ENCODE measurements at places on chromosomes 6 and 20. TPM values are rescaled to one million over a fixed set of nuclear protein-coding genes. Genes with fewer than 3 reads are reported as not detected.

GRCh38 chr6:162626869-162627268 lies 100.7 kb downstream of the PRKN start:
- no peaks in the 10 kb centered on the region for H3K36me3 ChIP-seq
- DNase-seq: no peak
- no peaks in the 10 kb centered on the region for H3K4me1 ChIP-seq
- H3K27ac ChIP-seq: no peak overlapping the region
- H3K27me3 ChIP-seq: no peaks in the 10 kb centered on the region

- no peaks in the 10 kb centered on the region for H3K4me1 ChIP-seq
- H3K36me3 ChIP-seq: peaks cover 31% of the 10 kb centered on the region
- no peaks in the 10 kb centered on the region for H3K27me3 ChIP-seq
- no peak for DNase-seq
- H3K27ac ChIP-seq: no peak overlapping the region
- no peak overlapping the region for H3K4me3 ChIP-seq
Measured at GRCh38 chr20:58359441-58359840, 29.6 kb upstream of the VAPB start.

Gene IL17A
- total RNA-seq: not detected

Gene ATP6V1G2
- total RNA-seq: 1.5 TPM

Gene NRN1
- total RNA-seq: not detected
